AG10803 (cell line): ENCODE measurements at places on chromosomes 11 and 22.

- DNase-seq, result no peak
These were observed 31.5 kb upstream of the CAT start for GRCh38 chr11:34407121-34407813.

GRCh38 chr22:33335611-33336279, 277.6 kb upstream of the SYN3 start:
- no peak for DNase-seq

DNA sequence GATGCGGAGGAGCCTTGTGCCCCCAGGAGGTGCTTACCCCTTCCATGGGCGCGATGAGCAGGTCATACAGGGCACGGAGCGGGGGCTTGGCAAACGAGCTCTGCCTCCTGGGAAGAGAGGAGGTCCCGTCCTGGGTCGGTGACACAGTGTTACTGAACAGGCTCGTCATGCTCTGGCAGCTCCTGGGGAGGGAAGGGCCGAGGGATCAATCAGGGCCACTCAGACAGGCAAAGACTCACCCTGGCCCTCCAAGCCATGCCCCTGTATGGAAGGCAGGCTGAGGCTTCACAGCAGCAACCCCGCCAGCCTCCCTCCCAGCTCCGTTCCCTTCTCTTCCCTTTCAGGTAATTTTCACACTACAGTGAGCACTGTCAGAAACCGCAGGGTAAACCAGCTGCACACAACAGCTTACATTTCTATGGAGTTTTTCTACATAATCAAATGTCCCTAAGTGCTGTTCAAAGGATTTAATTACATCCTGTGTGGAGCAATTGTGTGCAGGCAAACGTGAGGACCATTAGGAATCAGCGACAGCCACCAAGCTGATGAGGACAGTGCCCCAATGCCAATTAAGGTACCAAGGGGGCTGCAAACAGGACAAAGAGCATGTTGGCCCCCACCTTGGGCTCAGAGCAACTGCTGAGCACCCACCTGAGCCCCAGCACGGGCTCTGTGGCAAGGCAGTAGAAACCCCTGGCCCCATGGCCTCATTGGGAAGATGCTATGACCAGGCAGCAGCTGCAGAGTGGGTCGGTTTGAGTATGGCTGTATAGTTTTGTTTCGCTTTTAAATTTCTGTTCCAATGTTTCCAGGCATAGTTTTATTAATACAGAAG, 95.4 kb upstream of the PITPNB start:
- no peak for DNase-seq

- DNase-seq, result no peak
These were observed at the start of gene ASCL2 for GRCh38 chr11:2270322-2271076. ASCL2 (minus strand) TSS chr11:2270588; CDS start chr11:2270332, 256 bp downstream.

GRCh38 chr11:68551223-68551622, 90.7 kb downstream of the PPP6R3 start:
- DNase-seq, result no peak

DNA sequence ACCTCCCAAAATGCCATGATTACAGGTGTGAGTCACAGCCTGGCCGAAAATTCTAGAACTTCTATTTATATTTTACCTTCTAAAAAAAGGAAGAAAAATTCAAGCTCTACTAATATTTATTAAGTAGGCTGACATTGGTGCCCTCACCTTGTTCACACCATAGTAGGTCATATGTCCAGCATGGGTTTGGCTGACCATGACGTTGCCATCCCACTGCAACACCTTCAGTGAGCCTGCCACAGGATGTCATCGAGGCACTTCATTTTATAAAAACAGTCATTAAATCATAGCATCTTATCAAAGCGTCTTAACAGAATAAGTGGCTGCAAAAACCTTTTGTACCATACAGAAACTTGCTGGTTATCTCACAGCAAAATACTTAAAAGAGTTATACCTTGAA, 58.3 kb downstream of the LRRC32 start:
- no peak for DNase-seq

- peak; percentile 98 for DNase-seq
These were observed at the start of gene SREBF2 for GRCh38 chr22:41832553-41833368. SREBF2 (plus strand) TSS chr22:41833105; CDS start chr22:41833271, 166 bp downstream.
